ENCODE measurements at places on chromosomes 4 and X.

DNA sequence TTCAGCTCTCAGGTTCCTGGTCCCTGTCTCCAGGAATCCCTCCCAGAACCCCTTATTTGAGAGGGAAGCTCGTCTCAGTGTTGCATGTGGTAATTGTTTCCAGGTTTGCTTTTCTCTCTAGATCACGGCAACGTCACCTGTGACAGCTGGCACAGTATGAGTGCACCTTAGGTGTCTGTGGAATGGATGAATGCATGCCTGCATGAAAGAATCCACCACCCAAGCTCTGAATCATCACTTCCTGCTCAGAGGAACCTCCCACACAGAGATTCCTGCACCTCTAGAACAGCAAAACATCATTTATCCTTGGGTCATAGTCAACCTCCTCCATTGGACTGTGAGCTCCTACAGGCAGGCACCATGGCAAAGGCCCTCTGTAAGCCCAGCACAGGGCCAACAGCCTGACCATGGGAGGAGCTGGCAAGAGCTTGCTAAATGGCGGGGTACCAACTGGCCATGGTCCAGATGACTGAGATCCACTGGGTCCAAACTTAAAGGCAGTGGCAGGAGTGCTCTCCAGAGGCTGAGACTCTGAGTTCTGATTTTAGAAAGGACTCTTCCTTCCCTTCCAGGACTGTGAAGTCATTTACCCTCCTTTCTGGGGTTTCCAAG is 116.2 kb downstream of the SLC2A9 start:
- DNase-seq: no peak

GRCh38 chr4:23700197-23700596 is 189.7 kb downstream of the PPARGC1A start:
- no peak for DNase-seq

- no peak for DNase-seq
These were observed 624.3 kb upstream of the EPHA5 start for GRCh38 chr4:66294638-66295037.

DNA sequence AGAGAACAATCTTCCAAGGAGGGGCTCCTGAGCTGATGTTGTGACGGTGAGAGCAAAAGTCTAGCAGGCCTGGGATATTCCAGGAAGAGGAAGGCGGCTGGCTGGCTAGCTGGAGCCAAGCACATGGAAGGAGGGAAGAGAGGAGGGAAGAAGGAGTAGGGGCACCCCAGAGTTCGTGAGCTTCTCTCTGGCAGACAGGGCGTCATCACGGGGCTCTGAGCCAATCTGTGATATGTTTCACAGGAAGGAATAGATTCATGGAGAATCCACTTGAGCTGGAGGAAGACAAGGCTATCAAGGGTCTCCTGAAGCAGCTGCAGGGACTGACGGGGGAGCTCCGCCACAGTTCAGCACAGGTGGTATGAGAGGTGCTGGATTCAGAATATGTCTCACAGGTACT is 73.6 kb downstream of the DHRSX start:
- DNase-seq: no peak

DNA sequence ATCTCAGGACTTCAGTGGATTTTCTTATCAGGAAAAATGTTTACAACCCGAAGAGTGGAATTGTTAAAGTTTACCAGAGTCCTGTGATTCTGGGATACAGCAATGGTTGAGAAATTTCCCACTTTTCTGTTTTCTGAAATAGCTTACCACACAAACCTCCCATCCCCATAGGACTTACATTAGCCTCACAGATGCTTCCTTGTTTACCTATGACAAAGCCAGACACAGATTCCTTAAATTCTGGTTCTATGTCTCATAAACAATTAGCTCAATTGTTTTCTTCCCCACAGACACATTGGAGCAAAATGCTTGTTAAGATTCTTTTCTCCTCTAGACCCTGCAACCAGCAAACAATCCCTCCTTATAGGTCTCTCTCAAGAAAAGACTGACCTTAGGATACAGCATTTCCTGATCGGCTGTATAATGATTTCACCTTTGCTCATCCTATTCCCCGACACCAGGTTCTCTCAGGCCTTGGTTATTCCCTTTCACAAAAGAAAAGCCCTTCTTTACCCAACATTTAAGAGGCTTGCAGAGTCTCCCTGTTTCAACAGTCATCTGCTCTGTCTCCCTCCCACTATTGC is 886.2 kb downstream of the ARAP2 start:
- DNase-seq: no peak

- no peak for DNase-seq
These were observed 25.5 kb downstream of the PALLD start for GRCh38 chr4:168522356-168522755.

GRCh38 chrX:83845397-83845796 is 15.5 kb upstream of the CYLC1 start:
- peak; percentile 11 for DNase-seq

DNA sequence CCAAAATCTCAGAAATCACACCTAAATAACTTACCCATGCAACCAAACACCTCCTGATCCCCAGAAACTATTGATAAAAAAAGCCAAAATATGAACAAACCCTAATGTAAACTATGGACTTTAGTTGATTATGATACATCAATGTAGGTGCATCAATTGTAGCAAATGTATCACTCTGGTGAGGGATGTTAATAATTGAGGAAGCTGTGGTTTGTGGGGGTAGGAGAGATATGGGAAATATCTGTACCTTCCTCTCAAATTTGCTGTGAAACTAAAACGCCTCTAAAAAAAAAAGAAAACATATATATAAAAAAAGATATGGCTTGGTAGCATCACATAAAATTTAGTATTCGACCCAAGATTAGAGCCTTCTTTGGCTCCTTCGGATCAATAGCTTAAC is 144.3 kb upstream of the CPEB2 start:
- DNase-seq: no peak

GRCh38 chr4:95304898-95305297 is 243.9 kb downstream of the UNC5C start:
- no peak for DNase-seq

DNA sequence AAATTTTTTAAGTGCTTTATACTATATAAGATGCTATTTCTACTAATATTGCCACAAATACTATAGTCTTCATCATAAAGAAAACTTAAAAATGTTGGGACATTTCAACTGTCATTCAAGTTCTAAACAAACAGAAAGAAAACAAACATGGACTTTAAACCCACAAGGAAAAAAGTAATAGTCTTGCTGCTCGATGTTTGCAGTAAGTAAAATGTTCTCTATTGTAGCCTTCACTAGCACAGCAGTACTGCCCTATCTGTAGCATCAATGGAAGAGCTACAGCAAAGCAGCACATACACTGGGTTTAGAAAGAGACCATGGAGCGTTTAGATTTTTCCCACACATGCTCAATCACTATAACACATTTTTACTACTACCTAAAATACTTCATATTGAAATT is 146.8 kb downstream of the KLHL13 start:
- no peak for DNase-seq

- no peak for DNase-seq
These were observed 832.7 kb upstream of the INTU start for GRCh38 chr4:126799971-126800574.

DNA sequence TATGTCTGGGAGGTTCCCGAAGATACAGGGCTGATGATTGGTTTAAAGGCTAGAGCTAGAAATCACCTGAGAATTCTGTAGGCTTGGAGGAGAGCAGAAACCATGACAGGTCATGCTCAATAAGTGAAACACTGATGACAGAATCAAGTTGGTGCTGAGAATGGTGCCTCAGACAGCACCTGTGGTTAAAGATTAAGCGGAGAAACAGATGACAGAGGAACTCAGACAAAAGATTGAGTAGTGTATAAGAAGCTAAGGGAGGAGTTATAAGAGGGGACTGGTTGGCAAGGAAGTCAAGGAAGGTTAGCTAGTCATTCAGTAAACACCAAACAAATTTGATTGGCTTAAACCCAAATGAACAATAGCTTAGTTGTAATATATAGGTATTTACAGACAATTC is 385.4 kb upstream of the CNKSR2 start:
- no peak for DNase-seq

- no peak for DNase-seq
These were observed 5.2 kb downstream of the APBB2 start for GRCh38 chr4:41209187-41209586.

DNA sequence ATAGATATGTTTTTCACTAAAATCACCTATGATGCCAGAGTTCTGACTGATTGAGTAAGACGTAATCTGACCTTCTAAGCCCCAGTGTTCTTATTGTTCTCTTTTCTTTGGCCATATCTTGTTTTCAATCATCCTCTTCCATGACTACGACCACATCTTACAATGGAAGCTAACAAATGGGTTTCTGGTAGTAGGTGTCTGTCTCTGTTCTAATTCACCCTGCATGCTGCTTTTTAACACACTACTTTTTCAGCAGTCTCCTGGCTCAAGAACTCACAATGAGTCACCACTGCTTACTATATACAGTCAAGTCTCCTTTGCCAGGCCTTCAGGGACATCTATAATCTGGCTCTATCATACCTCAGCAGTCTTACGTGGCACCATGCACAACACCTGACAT is 146.1 kb downstream of the NEXMIF start:
- DNase-seq: no peak

Measured in CD4-positive, alpha-beta T cell treated with Interleukin-10 for 1 hour (primary cell).